Esophagus mucosa (tissue), 1 donor: ENCODE measurements at places on chromosomes 5 and 9. TPM values are rescaled to one million over a fixed set of nuclear protein-coding genes. Genes with fewer than 3 reads are reported as not detected.
A peak's percentile ranks its signal among the peaks of the same experiment; 100 is the strongest.

DNA sequence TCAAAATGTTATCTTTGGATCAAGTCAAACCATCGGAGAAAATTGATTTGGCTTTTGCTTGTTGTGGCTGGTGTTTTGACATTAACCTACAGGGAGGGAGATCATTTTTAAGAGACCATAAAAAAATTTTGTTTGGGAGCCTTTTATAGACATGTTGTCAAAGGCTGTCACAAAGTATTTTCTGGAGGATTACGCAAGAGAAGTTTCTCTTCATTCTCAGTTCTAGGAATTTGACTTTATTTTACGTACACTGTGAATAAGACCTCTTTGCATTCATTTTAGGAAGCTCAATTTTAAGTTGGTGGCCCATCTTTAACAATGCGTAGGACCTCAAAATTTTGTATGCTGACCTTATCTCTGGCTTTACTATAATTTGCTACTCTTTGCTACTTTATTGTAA is 50.2 kb upstream of the SLC44A1 start:
- no peak for ATAC-seq

Gene SLC6A7
- total RNA-seq, result not detected

Gene TRPM3
- not detected for total RNA-seq

- no peak for ATAC-seq
Measured at GRCh38 chr5:36666274-36666673, 59.9 kb downstream of the SLC1A3 start.

- ATAC-seq, result peak; percentile 91
Measured at GRCh38 chr9:114805670-114806525, at the start of gene TNFSF15. Gene TNFSF15, minus strand, starts transcription at chr9:114806039. Its CDS starts 27 bp downstream, at chr9:114806012.

Gene LHX6
- total RNA-seq, result 1.3 TPM

- ATAC-seq, result peak; percentile 96
Measured at GRCh38 chr9:12859704-12860251, 85.0 kb downstream of the LURAP1L start.

- no peak for ATAC-seq
Measured at GRCh38 chr5:8520917-8521316, 652.0 kb downstream of the MTRR start.

DNA sequence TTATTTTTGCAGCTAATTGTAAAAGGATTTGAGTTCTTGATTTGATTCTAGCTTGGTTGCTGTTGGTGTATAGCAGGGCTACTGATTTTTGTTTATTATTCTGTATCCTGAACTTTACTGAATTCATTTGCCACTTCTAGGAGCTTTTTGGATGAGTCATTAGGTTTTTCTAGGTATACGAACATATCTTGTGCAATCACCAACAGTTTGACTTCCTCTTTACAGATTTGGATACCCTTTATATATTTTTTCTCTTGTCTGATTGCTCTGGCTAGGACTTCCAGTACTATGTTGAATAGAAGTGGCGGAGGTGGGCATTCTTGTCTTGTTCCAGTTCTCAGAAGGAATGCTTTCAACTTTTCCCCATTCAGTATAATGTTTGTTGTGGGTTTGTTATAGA is 210.8 kb downstream of the FGF10 start:
- no peak for ATAC-seq

GRCh38 chr5:159864885-159865691 is 51.2 kb upstream of the ADRA1B start:
- no peak for ATAC-seq

- ATAC-seq, result no peak
Measured at GRCh38 chr9:133130685-133131244, 9.7 kb upstream of the RALGDS start.

- peak; percentile 14 for ATAC-seq
Measured at GRCh38 chr9:104775976-104776375, 12.0 kb downstream of the NIPSNAP3B start.

DNA sequence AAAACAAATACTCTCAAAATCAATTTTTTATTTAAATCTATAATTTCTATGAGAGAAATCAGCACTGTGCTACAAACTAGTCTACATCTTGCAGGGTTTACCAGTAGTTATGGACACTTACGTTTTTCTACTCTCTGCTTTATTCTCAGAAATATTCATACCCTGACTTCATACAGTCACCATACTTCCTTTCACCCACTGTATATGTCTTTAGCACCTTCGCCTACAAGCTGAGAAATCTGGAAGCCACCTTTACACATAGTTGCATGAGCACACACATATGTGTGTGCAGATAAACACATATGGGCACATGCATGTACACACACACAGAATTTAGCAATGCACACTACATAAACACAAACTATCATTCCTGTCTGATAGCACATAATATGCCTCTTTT is 177.0 kb downstream of the ST8SIA4 start:
- ATAC-seq, result no peak

GRCh38 chr5:131514316-131515283 is 120.4 kb downstream of the RAPGEF6 start:
- no peak for ATAC-seq

- no peak for ATAC-seq
Measured at GRCh38 chr5:146716636-146717035, 161.9 kb downstream of the PPP2R2B start.

GRCh38 chr9:38022203-38022895 is 46.7 kb downstream of the SHB start:
- ATAC-seq, result no peak

Gene CSF1R
- 2.7 TPM for total RNA-seq

GRCh38 chr5:141908796-141909195 is 14.9 kb upstream of the DELE1 start:
- no peak for ATAC-seq

Gene COL27A1
- total RNA-seq, result 13.6 TPM

DNA sequence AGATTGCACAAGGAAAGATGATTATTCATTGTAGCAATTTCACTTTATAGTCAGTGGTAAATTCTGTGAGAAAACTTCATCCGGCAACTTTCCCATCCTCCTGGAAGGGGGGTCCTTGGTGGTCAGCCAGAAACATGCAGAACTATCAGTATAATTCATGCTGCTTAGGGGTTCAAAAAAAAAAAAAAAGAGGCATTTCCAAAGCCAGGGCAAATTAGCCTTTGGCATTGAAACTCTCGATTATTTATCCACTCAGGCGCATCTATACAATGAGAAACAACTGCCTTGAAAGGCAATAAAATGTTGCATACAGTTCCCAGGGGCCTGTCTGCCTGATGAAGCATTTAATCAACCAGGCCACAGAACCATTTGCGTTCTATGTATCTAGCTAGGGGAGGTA is 263.3 kb downstream of the TMEM167A start:
- no peak for ATAC-seq

- ATAC-seq, result no peak
Measured at GRCh38 chr9:13113216-13113615, 166.3 kb downstream of the MPDZ start.

DNA sequence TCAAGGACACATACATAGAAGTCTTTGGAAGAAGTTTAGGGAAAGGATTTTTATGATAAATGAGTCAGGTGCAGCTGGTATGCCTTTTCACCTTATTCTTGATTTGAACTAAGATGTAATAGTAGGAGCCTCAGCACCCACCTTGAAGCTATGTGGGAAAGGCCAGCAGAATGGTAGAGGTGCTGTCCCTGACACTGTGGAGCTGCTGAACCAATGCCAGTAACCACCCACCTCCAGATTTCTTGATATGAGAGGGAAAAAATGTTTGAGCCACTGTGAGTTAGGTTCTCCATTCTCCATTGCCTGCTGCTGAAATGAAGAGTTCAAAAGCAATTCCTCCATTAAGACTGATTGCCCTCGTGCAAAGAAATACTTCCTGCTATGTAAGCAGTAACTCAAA is 12.2 kb upstream of the HMGCR start:
- ATAC-seq, result no peak

Gene ORM1
- total RNA-seq, result 1.6 TPM

Gene SNX2
- 40.4 TPM for total RNA-seq

- no peak for ATAC-seq
Measured at GRCh38 chr9:34321451-34321850, 7.6 kb downstream of the KIF24 start.

- no peak for ATAC-seq
Measured at GRCh38 chr5:42994246-42994554, 45.9 kb downstream of the ANXA2R start.

GRCh38 chr9:13131416-13131815 is 148.1 kb downstream of the MPDZ start:
- ATAC-seq, result no peak

Gene MBLAC2
- 4.0 TPM for total RNA-seq

Gene NR4A3
- 0.24 TPM for total RNA-seq

Gene CDC25C
- total RNA-seq, result 2.7 TPM

DNA sequence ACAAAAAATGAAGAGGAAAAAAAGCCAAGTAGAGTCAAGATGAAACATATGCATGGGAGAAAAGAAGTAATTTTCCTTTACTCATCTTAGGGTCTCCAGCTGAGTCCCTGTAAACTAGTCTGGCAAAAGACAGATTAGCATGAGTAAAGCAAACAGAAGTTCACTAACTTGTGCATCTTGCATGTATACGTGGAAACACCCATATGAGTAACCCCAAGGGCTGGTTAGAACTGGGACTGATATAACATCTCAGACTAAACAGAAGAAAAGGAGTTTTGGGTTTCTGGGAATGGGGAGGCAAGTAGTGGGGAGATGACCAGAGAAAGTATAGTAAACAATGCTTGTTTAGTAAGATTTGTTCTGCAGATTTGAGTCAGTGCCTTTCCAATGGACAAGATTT is 20.1 kb upstream of the GLDC start:
- ATAC-seq, result no peak

GRCh38 chr5:79612667-79613198 is 492 bp downstream of the TENT2 start:
- ATAC-seq, result peak; percentile 17

DNA sequence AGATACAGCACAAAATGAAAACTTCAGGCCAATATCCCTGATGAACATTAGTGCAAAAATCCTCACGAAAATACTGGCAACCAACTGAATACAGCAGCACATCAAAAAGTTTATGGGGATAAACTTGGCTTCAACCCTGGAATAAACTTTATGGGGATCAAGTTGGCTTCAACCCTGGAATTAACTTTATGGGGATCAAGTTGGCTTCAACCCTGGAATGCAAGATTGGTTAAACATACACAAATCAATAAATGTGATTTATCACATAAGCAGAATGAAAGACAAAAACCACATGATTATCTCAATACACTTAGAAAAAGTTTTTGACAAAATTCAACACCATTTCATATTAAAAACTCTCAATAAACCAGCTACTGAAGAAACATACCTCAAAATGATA is 213.7 kb upstream of the DMRTA1 start:
- ATAC-seq, result no peak

- ATAC-seq, result no peak
Measured at GRCh38 chr9:132049900-132050299, 29.8 kb downstream of the MED27 start.

GRCh38 chr9:84436386-84437109 is 96.0 kb upstream of the SLC28A3 start:
- no peak for ATAC-seq

- ATAC-seq, result no peak
Measured at GRCh38 chr5:112263469-112263868, 155.6 kb downstream of the EPB41L4A start.

DNA sequence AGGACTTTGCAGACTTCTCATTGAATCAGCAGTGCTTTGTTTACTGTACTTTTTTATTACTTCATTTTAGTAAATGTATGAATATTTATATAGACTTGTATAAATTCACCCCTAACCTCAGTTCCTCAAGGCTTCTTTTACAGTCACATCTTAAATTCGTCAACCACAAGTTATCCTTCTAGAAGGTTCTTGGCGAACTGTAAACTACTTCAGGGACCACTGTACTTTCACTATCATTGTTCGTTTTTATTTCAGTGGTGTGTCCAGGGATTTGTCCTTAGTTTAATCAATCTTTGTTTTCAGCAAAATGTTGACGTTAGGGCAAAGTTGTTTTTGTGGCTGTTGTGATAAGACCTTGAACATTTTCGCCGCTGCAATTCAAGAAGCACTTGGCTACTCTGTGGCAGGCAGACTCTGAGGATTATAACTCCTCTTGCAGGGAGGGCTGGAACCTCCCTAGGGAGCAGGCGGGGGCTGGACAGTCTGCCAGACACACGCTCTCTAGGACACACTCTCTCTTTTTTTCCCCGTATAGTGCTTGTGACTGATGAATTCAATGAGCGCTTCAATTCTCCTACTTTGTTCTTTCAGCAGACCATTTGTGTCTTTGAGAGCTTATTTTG is 252.8 kb downstream of the FBXL7 start:
- ATAC-seq, result no peak

GRCh38 chr9:125494653-125494915 is 212.4 kb downstream of the MAPKAP1 start:
- no peak for ATAC-seq

- ATAC-seq, result no peak
Measured at GRCh38 chr9:125409637-125410521, 148.3 kb downstream of the GAPVD1 start.

Gene SPINK4
- total RNA-seq, result not detected

GRCh38 chr9:98187926-98188325 is 4.5 kb downstream of the CORO2A start:
- no peak for ATAC-seq

- no peak for ATAC-seq
Measured at GRCh38 chr5:175821790-175822211, 49.6 kb upstream of the CPLX2 start.

Gene BAAT
- total RNA-seq, result 0.08 TPM

DNA sequence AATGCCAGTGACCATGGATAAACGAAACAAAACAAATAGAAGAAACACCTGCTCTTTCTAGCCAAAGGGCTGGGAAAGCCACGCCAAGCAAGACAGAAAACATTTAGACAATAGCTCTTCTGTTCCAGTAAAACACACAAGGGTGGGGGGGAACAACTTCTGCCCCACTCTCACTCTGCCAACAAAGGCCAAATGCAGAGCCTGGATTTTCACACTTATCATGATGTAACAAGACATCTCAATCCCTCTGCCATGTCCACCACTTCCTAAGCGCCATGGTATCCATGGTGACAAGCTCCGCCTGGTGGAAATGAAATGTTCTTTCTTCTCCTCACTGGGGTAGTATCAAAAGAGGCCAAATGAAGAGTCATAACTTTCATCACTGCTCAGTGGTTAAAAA is 60.6 kb downstream of the DRD1 start:
- no peak for ATAC-seq

- ATAC-seq, result peak; percentile 71
Measured at GRCh38 chr9:73643379-73644013, 491.8 kb downstream of the ANXA1 start.

DNA sequence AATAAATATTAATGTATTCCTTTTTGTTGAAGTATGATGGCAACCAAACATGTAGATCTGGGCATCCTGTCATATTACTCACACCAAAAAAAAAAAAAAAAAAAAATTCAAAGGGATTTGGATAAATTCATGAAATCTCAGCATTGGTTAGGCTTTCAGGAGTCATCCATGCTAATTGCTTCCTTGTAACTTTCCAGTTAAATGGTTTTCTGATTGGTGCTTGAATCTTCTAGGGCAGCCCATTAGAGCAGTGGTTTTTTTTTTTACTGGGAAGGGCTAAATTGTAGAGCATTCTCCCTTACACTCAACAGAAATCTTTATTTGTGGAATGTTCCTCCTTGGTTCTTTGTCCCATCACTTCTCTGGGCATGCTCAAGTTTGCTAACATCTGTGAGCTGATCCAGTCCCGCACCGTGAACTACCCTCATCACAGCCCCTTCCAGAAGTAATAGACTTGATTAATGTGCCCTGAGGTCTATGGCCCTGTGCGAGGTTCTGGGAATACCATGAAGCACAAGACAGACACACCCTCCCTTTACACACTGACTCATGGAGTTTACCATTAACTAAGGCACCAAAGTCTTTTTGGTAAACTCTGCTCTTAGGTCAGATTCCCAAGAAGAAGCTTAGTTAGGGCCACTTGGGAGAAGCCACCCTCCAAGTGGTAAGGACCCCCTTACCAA is 56.0 kb downstream of the RGS3 start:
- ATAC-seq, result peak; percentile 63

Gene CXCL14
- total RNA-seq, result 179 TPM

Gene HAVCR1
- not detected for total RNA-seq

Gene PRSS3
- 107 TPM for total RNA-seq
